ENCODE measurements at places on chromosomes 2 and 18.
A peak's percentile ranks its signal among the peaks of the same experiment; 100 is the strongest.

- no peak for DNase-seq
Observed at GRCh38 chr2:50956886-50957285, 75.0 kb downstream of the NRXN1 start.

DNA sequence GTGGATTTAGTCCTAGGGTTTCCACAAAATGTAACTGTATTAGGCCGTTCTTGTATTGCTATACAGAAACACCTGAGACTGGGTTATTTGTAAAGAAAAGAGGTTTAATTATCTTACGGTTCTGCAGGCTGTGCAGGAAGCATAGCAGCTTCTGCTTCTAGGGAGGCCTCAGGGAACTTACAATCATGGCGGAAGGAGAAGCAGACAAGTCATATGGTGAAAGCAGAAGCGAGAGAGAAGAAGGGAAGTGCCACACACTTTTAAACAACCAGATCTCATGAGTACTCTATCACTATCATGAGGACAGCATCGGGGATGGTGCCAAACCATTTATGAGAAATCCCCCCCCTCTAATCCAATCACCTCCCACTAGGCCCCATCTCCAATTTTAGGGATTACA lies 9.5 kb upstream of the CCDC68 start:
- no peak for DNase-seq

- no peak for DNase-seq
Observed at GRCh38 chr2:113039719-113040118, 12.9 kb downstream of the IL36B start.

- no peak for DNase-seq
Observed at GRCh38 chr2:64525317-64525613, 1.1 kb downstream of the AFTPH start.

- no peak for DNase-seq
Observed at GRCh38 chr2:224769489-224769888, 53.3 kb upstream of the CCDC195 start.

DNA sequence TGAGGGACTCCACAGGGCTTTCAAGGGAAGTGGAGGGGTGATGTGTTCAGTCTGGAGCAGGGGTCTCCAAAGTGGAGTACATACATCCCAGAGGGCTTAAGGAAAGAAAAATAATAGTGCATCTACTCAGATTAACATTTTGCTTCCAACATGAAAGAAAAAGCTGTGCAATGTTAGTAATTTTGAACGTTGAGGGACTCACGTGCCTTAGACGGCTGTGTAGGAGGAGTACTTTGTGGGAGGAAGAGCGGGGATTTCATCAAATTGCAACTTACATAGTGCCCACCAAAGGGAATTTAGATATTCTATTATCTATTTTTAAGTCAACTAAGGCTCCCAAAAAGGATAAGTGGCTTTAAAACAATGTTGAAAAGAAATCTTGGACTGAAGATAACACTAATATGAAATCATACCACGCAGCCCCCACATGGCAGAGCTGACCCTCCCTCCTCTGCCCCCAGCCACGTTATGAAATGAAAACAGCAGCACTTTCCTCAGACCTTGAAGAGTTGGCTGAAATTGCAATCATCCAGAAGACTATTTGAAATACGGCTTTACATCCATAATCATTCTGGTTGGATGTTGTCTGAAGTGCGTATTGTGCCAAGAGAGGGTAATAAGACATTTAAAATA lies 42.9 kb downstream of the MEX3C start:
- DNase-seq, result no peak

GRCh38 chr2:33068261-33068660 lies 121.5 kb downstream of the LTBP1 start:
- DNase-seq, result peak; percentile 89

GRCh38 chr2:39989888-39990287 lies 210.8 kb upstream of the THUMPD2 start:
- no peak for DNase-seq

GRCh38 chr2:207801259-207801658 lies 31.6 kb upstream of the FZD5 start:
- no peak for DNase-seq

GRCh38 chr2:54579682-54580620 lies 123.8 kb downstream of the SPTBN1 start:
- no peak for DNase-seq

DNA sequence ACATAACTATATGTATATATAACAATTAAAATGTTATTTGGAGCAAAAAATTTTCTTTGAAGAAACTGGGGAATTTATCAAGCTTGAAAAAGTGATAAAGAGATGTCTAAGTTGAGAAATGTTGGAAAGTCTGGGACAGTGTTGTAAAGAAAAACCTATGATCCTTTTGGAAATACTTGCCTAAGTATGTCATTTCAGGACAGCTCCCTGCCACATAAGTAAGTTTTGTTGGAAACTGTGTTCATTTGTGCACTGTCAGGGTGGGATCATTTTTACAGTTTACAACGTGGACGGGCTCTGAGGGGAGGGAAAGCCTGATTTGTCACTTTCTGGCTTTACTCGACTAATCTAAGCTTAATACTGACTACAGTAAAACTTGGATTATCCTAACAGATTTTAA lies 10.4 kb upstream of the COL3A1 start:
- DNase-seq, result no peak

DNA sequence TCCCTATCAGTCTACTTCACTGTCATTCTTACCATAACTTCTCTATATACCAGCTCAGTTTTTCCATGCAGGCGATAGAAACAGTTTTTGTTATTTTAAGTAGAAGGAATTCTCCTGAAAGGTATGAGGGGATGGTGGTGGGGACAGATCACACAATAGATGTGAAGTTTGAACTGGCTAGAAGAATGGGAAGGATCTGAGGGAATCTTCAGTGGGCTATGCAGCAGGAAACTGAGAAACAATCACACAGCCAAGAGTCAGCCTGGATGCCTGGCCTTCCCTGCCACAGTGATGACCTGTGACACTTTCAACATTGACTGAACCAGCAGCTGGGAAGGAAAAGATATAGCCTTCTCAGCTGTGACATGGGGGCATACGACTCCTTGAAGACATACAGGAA lies 329.1 kb upstream of the GULP1 start:
- DNase-seq, result no peak

DNA sequence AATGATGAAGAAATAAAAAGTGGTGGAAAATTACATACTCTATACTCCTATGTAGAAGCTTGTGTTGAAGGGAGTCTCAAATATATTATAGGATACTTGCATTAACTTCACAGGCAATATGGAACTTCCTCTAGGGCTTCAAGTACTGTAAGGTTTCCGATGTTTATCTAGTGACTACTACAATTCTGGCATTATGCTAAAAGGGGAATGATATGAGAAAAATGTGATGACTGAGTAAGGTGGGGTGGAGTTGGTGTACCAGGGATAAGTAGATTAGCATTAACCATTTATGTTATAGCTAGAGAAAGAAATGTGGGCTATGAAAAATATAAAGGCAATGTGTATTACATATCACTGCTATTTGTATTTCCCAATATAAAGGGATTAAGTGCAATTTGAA lies 229.5 kb downstream of the DCC start:
- DNase-seq, result no peak

GRCh38 chr2:96265349-96265839 lies 403 bp downstream of the TMEM127 start:
- no peak for DNase-seq

DNA sequence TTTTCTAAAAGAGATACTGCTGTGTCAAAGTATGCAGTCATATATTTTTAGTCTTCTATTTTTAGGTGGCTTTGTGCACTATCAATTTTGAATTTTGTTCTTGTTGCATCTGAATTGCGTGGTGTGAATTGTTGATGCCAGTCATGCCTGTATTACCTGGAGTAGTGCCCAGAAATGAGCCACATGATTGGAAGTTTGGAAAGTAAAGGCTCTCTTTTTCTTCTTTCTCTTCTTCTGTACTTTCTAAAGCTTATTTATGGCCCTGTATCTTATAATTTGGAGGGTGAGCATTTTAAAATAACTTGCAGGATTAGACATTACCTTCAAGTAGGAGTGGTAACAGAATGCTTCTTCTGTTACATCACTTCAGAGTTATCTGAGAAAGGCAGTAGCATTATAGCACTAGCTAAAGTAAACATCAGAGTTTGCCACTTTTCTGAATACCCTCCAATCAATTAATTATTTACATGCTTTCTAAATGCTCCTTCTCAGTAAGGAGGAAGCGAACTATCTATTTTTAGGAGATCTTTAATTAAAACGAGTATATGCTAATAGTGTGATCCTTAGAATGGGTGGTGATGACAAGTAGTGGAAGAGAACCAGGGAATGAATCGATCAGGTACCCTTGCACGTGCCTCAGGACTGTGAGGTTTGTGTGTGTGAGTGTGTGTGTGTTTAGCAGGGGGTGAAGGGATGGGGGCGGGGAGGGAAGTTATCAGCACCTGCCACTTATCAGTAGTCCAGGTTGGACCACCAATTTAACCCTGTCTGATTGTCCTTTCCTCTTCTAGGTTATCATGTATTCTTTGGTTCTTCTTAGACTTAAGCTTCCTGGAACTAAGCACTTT lies 112.5 kb downstream of the MAP3K20 start:
- DNase-seq, result peak; percentile 70

DNA sequence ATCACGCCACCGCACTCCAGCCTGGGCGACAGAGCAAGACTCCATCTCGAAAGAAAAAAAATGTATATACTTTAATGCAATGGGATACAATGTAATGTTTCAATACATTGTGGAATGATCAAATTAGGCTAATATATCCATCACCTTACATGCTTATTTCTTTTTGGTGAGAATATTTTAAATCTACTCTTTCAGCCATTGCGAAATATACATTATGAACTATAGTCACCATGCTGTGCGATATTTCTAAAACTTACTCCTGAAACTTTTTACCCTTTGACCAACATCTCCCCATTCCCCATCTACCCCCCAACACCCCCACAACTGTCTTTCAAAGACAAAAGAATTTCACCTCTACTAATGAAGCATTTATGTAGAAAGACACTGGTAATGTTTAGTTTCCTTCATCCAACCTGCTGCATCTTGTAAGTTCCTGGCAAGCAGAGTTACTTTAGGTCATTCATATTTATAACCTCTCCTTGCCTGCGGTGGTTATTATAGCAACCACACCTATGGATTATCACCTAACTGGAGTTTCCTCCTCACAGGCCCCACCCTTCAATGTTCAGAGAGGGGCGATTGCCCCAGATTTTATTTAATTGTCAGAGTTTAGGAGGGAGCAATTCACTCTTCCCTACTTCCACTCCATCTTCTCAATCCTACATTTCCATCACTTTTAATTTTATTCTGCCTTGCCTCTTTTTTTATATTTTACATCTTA lies 1.2 kb upstream of the ME2 start:
- DNase-seq, result no peak

DNA sequence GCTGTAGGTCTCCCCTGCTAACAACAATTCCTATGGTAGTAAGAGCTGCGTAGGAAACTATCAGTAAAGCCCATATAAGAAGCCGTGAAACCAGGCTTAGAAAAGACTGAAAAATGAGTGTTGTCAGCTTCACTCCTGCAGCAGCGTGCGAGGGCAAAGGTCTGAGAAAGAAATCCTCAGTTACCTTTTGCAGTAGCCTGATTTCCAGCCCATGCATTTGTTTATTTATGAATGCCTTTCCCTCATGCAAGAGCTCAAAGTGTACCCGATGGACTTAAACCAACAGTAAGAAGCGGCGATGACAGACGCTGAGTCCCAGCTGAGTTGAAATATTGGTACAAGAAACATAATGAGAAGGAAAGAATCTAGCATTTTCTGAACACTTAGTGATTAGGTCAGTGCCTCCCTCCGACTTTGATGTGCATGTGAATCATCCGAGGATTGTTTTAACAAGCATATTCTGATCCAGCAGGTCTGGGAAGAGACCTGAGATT lies 15.0 kb upstream of the POLI start:
- peak; percentile 64 for DNase-seq

DNA sequence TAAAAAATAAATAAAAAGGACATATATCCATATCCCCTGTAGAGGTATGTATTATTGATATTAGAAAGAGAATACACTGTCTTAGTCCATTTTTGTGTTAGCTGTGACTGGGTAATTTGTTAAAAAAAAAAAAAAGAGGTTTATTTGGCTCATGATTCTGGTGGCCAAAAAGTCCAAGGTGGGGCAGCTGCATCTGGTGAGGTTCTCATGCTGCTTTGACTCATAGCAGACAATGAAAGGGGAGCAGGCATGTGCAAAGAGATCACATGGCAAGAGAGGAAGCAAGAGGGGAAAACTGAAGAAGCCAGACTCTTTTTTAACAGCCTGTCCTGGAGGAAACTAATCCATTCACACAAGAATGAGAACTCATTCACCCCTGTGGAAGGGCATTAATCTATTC lies 101.6 kb upstream of the MAP4K3 start:
- DNase-seq, result peak; percentile 15

DNA sequence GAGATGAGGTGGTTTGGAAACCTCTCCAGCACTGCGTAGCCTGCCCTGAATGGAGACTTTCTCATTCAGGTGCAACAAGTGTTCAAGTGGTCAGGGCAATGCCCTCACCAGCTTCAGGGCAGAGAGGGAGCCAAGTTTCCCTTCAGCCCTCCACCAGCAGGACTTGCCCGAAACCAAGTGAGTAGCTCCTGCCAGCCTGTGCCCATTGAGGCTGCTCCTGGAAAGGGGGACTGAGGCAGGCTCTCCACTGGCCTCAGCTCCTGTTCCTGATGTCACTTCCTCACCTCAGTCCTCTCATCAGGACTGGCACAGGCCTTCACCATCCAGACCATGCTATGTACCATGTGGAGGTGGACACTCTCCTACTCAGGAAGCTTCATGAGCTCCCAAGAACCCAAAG lies 94.6 kb downstream of the CELF4 start:
- DNase-seq, result no peak

DNA sequence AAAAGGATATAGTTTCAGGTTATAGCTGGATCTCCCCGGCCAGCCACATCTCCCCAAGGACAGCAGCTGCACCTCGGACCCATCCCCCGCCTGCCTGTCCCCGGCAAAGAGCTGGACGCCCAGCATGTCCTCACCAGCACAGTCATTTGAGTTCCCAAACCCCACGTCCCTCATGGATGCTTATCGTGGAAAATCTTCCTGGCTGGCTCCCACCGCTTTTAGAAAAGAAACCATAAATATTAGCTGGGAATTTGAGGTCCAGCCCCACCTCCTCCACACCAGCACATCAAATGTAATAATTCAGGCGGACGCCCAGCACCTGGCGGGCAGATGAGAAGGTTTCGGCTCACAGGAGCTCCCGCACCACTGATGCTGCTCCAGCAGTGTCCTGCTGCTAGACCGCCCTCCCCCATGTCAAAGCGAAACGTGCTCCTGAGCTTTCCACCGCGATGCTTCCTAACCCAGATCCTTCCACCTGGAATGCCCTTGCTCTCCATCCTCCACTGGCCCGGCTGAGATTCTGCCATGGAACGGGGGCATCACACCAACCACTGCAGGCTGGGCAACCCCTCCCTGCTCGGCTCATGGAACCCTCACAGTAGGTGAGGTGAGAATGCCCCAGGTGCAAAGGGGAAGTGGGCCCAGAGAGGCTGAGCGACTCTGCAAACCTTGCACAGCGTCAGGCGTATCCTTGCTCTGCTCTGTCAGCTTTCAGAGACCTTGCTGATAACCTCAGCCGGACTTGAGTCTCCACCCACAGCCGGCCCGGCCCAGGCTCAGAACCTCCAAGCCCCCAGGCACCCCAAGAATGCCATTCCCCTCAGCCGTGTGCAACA lies 71.5 kb upstream of the GPC1 start:
- no peak for DNase-seq

- DNase-seq, result no peak
Observed at GRCh38 chr2:11326677-11327211, 17.7 kb downstream of the ROCK2 start.
